NCI-H2029 (cell line): ENCODE measurements at places on chromosomes 12 and 14.

GRCh38 chr14:66993512-66993911 lies 195.7 kb upstream of the GARIN2 start:
- no peak for DNase-seq

DNA sequence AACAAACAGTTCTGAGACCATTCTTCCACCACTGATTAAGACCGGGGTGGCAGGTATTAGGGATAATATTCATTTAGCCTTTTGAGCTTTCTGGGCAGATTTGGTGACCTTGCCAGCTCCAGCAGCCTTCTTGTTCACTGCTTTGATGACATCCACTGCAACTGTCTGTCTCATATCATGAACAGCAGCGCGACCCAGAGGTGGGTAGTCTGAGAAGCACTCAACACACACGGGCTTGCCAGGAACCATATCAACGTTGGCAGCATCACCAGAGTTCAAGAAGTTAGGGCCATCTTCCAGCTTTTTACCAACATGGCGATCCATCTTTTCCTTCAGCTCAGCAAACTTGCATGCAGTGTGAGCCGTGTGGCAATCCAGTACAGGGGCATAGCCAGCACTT lies 16.9 kb downstream of the AEBP2 start:
- no peak for DNase-seq

GRCh38 chr14:32342847-32343194 lies 13.7 kb downstream of the AKAP6 start:
- DNase-seq = no peak

DNA sequence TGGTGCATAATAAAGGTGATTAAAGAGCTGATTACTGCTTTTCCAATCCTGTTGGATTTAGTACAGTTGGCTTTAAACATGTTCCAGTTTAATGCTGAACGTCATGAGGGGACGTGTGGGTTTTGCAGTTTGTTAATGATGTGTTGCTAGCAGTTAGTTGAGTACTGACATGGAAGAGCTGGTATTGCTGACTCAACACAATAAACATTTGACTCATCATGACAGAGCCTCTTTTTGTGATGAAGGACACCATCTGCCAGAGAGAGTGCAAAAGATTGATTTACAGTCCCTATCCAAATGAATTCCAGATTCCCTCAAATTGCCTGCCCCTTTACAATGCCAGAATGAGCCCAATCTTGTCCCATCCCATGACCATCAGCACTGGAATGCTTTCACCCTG lies 346.2 kb upstream of the PRICKLE1 start:
- no peak for DNase-seq

GRCh38 chr14:83988275-83988674 lies 1541.7 kb upstream of the FLRT2 start:
- no peak for DNase-seq

DNA sequence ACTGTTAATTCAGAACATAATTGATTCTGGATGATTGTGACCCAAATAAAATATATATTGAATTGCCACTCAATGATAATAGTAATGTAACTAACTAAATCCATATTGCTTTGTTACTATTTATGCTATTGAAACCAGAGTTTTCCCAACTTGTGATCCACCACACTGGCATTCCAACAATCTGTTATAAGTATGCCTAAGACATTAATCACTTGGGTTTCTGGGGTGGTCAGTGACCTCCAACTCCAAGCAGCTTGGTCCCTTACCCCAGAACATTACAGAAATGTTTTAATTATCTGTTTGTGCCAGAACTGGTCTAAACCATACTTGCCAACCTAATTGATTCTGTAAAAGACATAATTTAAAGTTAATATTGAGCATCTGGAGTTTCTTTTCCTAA lies 14.6 kb downstream of the CAPS2 start:
- no peak for DNase-seq

- DNase-seq = no peak
Measured at GRCh38 chr14:98834119-98834518, 437.9 kb downstream of the BCL11B start.

DNA sequence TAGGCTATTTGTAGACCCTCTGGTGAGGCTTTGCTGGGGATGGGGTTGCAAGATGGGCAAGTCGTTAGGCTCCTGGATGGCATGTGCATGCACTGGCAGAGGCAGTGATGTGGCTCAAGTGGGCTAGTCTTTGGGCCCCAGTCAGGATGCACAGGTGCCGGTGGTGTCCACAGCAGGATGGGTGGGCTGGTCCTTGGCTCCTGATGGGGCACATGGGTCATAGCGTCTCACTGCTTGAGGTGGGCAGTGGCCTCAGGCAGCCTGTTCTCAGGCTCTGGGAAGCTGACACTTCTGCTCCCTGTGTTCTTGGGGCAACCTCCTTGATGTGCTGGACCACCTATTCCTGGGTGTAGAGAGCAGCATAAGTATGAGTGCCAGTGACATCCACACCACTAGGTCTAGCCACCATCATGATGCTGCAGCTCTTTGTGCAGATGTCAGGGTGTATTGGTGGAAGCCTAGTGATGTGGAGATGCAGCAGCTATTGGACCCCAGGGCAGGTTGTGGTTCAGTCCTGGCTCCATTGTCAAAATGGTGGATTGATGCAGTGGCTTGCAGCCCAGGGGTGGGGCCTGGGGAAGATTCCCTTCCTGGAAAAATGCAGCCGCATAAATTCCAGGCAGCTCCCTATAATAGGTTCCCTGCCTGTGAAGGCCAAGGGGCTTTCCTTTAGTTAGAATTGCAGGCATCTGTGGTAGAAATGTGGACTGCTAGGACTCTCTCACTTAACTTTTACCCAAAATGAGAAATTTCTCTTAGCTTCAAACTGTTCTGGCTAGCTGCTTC lies 742.5 kb upstream of the MDGA2 start:
- DNase-seq = no peak

- DNase-seq = peak; percentile 87
Measured at GRCh38 chr12:10363914-10364814, 25.7 kb downstream of the KLRK1 start.

DNA sequence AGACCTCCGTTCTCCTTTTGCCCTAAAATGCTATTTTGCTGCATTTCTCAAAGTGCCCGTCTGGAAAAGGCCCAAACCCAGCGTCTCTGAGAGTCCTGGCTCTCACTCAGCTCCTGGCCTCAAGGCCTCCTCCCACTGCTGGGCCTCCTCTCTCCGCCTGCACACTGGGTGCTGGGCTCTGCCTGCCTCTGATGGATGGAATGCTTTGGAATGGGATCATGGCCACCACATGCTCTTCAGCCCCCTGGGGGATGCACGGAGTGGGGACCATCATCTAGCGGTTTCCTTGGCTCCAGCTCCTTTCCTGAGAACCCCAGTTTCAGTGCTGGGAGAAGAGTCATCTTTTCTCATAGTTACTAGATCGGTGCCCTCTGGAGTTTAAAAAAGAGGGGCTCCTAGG lies 65.2 kb downstream of the KDM2B start:
- DNase-seq = no peak

- DNase-seq = no peak
Measured at GRCh38 chr12:3603576-3603975, 112.6 kb downstream of the PRMT8 start.

GRCh38 chr14:60648249-60648933 lies 886 bp downstream of the SIX1 start:
- peak; percentile 42 for DNase-seq

DNA sequence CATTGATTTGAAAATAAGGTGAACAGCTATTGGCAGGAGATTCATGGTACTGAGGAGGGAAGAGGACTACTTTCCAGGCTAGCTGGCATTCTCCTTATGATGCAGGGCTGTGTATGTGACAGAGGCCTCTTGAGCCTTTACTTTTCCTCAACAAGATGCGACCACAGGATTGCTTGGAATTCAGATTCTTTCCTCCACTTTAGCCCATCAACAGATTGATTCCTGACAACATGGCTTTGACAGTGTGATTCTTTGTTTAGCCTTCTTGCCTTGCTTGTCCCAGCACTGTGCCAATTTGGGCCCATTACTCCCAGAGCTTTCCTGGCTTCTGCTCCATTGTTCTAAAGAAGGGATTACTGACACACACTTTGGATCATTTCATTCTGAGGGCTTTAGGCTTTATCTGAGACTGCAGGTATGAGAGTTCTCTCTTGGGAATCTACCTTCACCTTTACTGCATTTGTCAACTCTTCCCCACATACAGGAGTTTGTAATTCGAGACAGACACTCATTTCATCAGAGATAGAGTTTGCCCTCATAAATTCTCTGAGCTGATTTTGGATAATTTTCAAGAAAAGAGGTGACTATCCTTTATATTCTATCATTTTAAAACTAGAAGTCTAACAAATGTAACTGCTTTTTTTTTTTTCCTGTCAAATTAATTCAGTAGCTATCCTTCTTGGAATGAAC lies 206.4 kb upstream of the GZMB start:
- DNase-seq = no peak

DNA sequence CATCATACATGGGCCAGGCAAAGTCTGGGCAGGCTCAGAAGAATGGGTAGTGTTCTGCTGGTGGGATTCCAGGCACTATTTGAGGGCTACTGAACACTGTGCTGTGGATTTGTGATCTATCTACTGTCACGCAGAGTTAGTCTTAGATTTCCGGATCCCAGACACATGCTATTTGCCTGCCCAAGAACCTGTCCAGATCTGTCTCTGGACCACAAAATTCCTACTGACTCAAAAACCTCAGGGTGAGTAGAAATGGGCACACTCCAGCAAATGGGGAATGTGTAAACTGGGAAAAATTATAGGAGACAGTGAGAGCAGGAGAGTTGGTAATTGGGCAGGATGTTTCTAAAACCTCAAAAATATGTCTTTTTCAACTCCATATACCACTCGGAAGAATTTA lies 129.9 kb downstream of the GALC start:
- DNase-seq = no peak

DNA sequence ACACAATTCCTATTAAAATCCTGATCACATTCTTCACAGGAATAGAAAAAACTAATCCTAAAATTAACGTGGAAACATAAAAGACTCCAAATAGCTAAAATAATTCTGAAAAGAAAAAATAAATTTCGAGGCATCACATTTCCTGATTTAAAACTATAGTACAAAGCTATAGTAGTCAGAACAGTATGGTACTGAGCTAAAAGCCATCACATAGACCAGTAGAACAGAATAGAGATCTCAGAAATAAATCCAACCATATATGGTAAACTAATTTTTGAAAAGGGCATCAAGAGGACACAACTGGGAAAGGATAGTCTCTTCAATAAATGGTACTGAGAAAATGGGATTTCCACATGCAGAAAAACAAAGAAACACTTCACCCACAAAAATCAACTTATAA lies 125.2 kb upstream of the DAAM1 start:
- DNase-seq = no peak

GRCh38 chr14:31283578-31284252 lies 76.1 kb upstream of the HECTD1 start:
- peak; percentile 94 for DNase-seq

DNA sequence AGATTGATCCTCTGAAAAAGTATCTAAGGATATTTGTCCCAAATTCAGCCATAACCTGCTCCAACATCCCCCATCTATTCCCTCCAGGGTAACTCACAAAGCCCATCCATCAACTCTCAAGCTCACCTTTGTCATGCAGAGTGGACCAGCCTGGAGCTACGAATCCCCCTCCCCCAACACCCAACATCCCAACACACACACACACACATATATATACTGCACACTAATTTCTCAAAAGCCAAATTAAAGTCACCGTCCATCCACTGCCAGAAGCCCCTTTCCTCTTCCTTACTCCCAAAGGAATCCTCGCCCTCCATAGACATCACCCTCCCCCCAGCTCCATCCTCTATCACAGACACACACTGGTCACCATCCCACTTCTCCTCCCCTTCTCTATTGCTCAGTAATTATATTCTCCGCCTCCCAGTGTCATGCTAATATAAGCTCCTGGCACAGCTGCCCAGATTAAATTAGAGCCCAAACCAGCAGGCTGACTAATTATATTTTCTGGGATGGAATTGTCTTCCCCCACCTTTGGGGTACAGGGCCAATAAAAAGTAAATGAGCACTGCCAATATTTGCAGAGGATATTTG lies 13.5 kb upstream of the TESPA1 start:
- no peak for DNase-seq

DNA sequence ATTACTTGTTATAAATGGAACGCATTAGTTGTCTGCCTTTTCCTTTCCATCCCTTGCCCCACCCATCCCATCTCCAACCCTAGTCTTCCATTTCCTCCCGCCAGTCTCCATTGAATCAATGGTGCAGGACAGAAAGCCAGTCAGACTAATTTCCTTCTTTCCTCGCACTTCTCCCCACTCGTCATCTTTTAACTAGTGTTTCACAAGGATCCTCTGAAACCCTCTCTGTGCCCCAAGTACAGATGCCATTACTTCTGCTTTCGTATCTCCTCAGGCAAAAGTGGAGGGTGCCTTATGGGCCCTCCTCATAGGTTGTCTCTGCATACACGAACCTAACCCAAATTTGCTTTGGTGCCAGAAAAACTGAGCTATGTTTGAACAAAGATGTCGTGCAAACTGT lies 4.2 kb downstream of the DAZAP2 start:
- DNase-seq = no peak

GRCh38 chr12:1688086-1688710 lies 2.7 kb upstream of the ADIPOR2 start:
- no peak for DNase-seq

GRCh38 chr12:130117233-130117632 lies 45.0 kb upstream of the FZD10 start:
- DNase-seq = no peak

GRCh38 chr12:31518680-31519227 lies 72.2 kb downstream of the DENND5B start:
- no peak for DNase-seq
